ENCODE measurements at places on chromosomes 16 and 17. TPM values are rescaled to one million over a fixed set of nuclear protein-coding genes. Genes with fewer than 3 reads are reported as not detected.

Gene ZACN
- total RNA-seq = not detected

DNA sequence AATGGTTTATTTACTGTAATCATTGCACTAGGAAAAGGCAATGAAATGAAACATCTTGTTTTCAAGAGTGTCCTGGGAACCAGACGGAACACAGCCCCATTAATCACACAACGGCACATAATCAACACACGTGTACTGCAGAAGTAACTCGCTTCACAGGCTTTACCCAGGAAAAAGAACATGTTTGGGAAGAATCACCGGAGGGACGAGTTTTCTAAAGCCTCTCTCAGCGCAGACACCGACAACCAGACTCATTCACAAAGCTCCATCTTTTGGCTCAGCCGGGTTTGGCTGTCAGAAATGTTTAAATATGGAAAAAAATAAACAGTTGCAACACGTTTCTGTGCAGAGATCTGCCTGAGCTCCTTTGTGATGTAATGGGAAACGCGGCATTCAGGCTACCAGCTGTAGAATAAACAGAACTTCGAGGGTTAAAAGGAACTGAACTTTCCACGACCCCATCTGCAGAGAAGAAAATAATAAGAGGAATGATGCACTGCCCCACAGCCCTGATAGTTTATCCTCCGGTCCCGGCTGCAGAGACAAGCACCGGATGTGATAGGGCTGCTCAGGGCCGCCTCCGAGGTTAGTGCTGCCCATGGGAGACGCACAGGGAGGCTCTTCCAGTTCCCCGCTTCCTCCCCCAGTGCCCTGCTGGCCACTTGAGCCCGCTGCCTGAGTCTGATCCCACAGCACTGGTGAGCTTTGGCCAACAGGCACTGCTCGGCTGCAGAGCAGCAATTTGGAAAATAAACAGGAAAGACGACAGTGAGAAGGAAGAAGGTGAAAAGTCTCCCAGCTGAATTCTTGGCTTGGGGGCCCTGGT is 119.8 kb downstream of the HIC1 start:
- peak; percentile 60 for DNase-seq

DNA sequence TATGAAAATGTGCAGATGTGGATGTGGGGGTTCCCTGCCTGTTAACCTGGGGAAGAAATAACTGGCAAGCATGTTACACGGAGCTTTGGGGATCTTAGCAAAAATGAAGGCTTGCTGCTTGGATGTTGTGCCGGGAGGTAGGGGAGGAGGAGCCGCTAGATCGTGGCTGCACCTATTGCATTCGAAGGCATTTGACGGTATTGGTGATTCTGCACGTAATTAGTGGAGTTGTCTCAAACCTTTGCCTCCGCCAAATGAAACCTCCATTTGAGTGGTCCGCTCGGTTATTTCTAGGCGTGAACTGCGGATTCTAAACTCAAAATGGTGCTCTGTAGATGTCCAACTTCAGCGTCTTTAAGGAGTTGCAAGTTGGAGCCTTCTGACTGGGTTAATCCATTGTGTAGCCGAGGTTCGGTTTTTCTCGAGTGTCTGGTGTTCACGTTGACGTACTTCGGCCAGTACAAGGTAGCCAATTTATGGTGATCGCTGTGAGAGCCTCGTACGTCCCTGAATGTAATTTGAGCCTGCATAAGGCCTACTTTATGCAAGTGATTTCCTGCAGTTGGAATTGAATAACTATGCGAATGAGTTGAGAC is 1.5 kb downstream of the TNRC6C start:
- DNase-seq = no peak

DNA sequence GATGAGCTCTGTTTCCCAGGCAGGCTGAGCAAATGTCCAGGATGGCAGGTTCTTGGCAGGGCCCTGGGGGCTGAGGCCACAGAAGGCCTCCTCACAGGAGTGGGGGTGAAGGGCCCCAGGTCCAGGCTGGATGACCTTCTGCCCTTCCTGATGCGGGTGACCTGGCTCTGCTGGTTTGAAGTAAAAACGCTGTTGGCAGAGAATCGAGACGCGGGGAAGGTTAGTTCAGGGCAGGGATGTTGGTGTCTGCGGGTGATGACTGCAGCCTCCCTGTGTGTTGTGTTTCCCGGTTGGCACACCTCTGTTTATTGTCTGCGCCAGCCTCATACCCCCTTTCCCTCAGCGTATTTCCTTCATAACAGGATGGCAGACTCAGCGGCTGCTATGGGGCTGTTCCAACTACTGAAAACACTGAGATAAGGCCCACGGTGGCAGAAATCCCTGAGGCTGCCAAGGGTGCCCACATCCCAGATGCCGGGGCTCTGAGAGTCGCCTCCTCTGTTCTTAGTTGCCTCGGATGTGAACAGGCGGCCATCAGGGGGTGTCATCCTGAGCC is 104.6 kb downstream of the METRNL start:
- peak; percentile 9 for DNase-seq

DNA sequence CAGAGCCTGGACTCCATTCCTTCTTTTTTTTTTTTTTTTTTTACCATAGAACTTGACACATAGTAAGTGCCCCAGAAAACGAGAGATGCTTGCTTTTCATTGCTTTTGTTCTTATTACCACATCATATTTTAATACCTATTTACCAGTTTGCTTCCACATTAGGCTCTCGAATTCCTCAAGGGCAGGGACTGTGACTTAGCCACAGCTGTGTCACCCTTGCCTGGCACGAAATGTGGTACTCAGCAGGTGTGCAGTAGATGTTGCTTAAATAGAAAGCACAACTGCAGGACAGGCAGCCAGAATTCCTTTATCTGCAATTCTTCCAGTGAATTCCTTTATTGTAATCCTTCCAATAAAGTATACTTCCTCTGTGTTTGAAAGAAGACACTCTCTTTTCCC is 393.0 kb downstream of the HAPSTR1 start:
- DNase-seq = no peak

GRCh38 chr17:1573932-1574696 is 11.5 kb upstream of the PITPNA start:
- peak; percentile 90 for DNase-seq

DNA sequence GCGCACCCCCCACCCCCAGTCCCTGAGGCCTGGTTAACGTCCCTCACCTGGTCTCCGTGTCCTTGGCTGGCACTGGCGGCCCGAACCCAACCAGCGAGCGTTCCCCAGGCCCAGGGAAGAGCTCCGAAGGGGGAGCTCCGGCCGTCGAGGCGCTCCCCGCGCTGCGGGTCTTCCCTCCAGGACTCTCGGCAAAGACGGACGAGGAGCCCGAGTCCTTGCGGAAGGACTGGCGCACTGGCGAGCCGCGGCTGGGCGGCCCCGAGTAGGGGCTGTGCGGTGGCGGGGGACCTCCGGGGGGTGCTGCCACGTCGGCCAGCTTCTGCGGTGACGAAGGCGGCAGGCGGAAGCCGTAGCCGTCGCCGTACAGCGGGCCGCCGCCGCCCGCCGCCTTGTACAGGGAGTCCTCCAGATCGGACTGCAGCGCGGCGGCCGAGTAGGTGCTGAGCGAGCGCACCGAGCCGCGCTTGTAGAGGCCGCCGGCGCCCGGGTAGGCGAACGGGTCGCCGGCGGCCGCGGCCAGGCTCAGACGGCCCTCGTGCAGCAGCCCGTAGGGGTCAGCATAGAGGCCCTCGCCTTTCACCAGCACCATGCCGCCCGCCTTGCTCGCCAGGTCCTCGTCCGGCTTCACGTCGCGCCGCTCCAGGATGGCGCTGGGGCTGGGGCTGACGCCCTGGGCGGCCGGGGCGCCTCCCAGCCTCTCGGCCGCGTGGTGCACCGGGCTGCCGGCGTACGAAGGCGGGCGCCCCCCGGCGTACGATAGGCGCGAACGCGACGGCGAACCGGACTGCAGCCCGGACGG is 44.1 kb downstream of the SRCIN1 start:
- DNase-seq = no peak

- DNase-seq = no peak
Observed at GRCh38 chr17:70420861-70421445, 251.6 kb downstream of the KCNJ2 start.

GRCh38 chr17:27596096-27596495 is 34.9 kb upstream of the LGALS9 start:
- DNase-seq = no peak

GRCh38 chr17:10792151-10792550 is 11.7 kb downstream of the TMEM238L start:
- DNase-seq = no peak

GRCh38 chr16:57701759-57702371 is 7.3 kb downstream of the DRC7 start:
- no peak for DNase-seq

Gene MYCBPAP
- not detected for total RNA-seq

DNA sequence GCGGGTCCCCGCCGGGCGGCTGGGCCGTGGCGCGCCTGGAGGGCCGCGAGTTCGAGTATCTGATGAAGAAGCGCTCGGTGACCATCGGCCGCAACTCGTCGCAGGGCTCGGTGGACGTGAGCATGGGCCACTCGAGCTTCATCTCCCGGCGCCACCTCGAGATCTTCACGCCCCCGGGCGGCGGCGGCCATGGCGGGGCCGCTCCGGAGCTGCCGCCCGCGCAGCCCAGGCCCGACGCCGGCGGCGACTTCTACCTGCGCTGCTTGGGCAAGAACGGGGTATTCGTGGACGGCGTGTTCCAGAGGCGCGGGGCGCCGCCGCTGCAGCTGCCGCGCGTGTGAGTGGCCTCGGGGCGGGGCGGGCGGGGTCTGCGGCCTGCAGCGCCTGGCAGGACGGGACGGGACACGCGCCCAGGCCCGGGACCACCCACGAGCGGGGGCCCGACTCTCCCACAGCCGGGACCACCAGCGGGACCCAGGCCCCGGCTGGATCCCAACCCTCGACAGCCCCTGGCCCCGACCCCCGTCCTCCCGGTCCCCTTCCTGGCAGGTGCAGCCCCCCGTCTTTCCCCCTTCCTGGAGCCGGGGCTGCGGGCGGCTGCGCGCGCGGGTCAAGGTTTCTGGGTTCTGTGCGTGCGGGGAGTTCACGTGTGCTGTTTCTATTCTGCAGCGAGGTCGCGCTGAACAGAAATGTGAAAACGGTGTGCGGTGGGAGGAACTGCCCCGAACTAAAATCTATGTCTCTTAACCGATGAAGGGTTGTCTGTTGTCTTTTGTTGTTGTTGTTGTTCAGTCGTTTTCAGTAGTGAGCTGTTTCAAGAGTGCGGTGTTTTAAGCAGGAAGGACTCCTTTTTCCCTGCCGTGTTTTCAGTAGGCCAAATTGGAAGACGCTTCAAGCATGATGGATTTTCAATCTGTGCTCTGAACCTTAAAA is 705 bp downstream of the FOXK2 start:
- peak; percentile 25 for DNase-seq

DNA sequence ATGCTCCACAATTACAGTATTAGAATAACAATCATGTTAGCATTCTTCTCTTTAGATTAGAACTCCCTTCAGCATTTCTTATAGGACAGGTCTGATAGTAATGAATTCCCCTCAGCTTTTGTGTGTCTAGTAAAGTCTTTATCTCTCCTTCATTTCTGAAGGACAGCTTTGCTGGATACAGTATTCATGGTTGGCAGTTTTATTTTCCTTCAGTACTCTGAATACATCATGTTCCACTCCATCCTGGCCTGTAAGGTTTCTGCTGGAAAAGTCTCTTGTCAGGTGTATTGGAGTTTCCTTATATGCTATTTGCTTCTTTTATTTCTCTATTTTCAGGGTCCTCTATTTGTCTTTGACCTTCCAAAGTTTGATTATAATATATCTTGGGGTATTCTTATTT is 4.0 kb upstream of the ABCA10 start:
- DNase-seq = no peak

DNA sequence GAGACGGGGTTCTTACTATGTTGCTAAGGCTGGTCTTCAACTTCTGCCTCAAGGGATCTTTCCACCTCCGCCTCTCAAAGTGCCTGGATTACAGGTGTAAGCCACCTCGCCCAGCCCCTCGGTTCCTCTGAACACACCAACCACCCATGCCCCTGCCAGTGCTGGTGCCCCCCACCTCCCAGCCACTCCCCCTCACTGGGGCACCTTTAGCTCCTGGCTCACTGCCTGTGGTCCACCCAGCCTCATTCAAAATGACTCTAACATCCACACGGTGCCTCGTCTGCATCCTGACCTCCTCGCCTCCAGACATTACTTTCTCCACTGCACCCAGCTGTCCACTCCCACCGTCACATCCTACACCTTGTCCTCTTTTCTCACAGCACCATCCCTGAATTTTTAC is 55.3 kb downstream of the ARHGAP27 start:
- no peak for DNase-seq

DNA sequence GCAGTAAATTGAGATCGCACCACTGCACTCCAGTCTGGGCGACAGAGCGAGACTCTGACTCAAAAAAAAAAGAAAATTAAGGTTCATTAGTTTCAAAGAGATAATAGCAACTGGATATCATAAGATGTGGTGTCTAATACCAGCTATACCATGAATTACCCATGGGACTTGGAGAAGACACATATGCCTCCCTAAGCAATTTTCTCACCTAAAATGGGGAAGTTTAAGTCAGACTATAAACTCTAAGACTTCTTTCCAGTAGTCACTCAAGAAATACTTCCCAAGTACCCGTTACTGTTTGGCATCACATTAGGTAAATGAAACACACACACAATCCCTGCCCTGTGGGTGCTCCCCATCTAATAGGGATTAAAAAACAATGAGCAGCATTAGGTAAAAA is 22.6 kb downstream of the SMURF2 start:
- no peak for DNase-seq

Gene LITAFD
- not detected for total RNA-seq

Gene ZFPM1
- 11.4 TPM for total RNA-seq

Gene CACNA1G
- 0.33 TPM for total RNA-seq

Gene AMFR
- 130 TPM for total RNA-seq

DNA sequence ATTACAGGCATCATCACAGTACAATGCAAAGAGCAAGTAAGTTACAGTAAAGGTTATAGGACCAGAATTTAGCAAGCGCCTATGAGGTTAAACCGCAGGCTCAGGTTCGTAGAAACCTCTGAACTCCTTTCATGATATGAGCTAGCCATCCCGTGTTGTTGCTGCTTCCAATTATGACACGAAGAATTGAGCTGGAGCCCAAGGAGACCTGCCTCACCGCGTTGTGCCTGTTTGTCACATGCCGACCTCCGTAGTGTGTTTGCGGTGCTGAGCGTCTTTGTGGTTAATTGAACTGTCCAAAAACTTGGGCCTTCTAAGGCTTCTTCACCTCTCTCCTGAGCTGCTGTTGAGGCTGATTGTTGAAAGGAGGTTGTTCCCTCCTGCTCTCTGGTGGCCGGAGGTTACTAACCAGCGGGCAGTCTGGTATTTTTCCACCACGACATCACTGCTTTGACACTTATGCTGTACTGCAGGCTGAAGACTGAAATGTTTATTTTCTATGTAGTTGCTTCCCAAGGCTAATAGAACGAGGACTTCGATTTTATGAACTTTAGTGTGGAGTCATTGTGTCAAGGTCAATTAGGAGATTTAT is 67.5 kb downstream of the SEC14L1 start:
- peak; percentile 81 for DNase-seq

DNA sequence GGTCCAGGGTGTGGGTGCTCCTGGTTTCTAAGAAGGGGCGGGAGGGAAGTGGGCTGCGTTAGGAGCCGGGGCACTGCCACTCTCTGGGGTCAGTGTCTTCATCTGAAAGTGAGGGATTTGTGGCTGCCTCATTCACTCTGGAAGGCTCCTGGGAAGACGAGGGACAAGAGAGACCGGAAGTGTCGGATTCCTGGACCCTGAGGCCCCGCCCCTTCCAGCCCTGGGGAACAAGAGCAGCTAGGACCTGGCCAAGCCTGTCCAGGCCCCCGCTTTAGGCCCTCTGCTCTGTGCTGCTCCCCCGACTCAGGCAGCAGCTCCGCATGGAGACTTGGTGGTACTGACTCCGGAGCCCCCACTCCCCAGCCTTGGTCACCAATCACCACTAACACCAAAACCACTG is 6.5 kb downstream of the LGALS3BP start:
- DNase-seq = no peak

- DNase-seq = no peak
Observed at GRCh38 chr17:61223725-61224124, 175.9 kb upstream of the TBX2 start.

Gene CTRB2
- 32,261 TPM for total RNA-seq
